ENCODE measurements at places on chromosomes 11 and 22.

DNA sequence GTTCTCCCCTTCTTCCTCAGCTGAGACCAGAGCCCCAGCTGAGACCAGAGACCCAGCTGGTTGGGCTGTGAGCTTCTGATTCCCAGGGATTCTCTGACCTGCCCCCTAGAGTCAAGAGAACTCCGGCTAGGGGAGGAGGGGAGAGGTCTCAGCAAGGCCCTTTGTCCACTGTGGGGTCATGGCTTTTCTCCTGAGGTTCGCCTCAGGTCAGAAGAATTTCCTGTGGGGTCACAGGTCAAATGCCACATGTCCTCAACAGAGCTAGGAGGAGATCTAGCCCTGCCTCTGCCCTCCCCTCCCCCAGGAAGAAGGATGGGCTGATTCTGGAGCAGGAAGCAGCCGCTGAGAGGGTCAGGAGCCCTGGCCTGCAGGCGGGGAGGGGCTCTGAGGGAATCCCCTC lies 23.7 kb downstream of the HTR3A start:
- DNase-seq: no peak

- DNase-seq: no peak
Measured at GRCh38 chr11:33634291-33634834, 66.3 kb downstream of the C11orf91 start.

DNA sequence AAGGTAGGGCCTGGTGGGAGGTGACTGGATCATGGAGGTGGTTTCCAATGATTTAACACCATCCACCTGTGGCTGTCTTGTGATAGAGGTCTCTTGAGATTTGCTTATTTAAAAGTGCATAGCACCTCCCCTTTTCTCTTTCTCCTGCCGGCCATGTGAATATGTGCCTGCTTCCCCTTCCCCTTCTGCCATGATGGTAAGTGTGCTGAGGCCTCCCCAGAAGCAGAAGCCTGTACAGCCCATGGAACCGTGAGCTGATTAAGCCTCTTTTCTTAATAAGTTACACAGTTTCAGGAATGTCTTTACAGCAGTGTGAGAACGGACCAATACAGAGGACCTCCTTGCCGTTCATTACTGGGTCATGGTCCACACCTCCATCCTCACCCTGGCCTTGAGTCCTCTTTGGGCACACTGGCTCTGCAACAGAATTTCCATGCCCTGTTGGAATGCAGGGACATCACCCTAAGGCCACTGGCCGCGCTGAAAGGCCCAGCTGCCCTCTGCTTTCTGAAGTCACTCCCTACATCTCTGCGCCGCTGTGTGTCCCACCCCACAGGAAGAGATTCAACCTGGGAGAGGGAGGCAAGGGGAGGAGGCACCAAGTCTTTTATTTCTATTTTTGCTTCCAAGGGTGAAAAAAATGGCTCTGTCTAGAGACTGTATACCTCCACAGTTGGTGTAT lies 49.0 kb upstream of the DKK3 start:
- no peak for DNase-seq

DNA sequence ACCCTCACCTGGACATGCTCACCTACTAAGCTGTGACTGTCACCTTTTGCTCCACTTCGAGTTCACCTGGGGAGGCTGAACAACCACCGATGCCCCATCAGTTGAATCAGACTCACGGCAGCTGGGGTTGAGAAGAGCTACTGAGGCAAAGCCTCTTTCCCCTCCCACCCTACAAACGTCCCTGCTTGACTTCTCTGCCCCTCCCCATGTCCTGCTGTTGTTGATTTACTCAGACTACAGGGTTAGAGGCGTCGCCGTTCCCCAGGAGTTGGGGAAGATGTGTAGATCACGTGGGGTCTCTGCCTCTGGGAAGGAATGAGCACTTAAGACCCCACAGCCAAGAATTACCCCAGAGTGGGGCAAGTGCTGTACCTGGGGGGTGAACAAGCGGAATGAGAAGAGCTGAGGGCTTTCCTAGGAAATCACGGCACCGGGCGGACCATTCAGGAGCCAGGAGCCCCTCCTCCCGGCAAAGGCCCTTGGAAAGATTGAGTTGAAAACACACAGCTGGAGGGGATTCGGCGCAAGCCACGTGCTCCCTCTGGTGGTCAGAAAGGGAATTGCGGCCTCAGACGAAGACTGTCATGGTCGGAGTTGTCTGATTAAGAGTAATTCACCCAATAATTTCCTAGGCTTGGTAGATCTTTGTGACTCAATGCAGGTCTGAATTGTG lies 7.0 kb downstream of the FXYD2 start:
- peak; percentile 77 for DNase-seq

- no peak for DNase-seq
Measured at GRCh38 chr11:89477175-89477574, 14.0 kb downstream of the NOX4 start.

DNA sequence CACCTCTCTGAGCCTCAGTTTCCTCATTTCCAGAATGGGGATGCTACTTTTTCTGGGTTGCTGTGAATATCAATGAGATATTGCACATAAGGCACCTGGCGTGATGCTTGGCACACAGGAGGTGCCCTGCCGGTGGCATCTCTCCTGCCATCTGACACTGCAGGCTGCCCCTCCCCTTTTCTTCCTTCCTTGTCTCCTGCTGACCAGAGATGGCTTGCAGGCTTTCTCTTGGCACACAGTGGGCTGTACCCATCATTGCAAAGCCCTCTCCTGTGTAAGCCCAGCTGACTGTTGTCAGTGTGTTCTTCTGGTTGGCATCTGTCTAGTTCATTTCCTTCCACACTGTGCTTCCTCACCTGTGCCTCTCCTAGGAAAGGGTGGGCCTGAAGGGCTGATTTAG lies 91.7 kb downstream of the MYO18B start:
- no peak for DNase-seq

GRCh38 chr11:68010090-68011041 lies at the start of gene ALDH3B1:
Gene ALDH3B1, plus strand, starts transcription at chr11:68010327. Its CDS starts 4,971 bp downstream, at chr11:68015298.
- DNase-seq: peak; percentile 69

GRCh38 chr11:123308077-123308476 lies 113.0 kb upstream of the CLMP start:
- DNase-seq: no peak

- DNase-seq: no peak
Measured at GRCh38 chr11:78606667-78607066, 32.0 kb upstream of the NARS2 start.

GRCh38 chr11:106683435-106683834 lies 334.8 kb downstream of the GUCY1A2 start:
- no peak for DNase-seq

DNA sequence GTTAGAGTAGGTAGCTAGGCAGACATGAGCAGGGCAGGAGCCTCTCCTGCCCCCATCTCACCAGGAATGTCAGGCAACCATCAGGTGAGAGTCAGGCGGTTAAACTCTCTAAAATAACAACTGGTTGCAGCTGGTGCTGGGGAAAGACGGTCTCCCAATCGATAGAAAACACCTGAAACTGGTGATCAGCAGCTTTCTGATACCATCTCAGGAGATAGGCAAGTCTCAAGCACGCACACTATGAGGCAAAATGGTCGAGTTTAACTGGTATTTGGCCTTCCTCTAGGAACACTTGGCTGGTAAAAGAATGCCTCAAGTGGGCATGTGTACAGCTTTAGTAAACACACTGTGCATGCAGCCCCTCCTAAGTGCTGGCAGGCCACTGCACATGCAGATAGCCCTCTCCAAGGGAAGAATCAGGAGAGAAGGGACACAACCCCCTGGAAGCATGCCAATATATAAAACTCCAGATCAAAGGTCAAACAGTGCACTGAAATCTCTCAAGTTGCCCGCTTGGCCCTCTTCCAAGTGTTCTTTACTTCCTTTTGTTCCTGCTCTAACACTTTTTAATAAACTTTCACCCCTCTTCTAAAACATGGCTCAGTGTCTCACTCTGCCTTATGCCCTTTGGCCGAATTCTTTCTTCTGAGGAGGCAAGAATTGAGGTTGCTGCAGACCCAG lies 88.7 kb downstream of the USP35 start:
- no peak for DNase-seq
